ENCODE measurements at places on chromosomes 2 and 18.

DNA sequence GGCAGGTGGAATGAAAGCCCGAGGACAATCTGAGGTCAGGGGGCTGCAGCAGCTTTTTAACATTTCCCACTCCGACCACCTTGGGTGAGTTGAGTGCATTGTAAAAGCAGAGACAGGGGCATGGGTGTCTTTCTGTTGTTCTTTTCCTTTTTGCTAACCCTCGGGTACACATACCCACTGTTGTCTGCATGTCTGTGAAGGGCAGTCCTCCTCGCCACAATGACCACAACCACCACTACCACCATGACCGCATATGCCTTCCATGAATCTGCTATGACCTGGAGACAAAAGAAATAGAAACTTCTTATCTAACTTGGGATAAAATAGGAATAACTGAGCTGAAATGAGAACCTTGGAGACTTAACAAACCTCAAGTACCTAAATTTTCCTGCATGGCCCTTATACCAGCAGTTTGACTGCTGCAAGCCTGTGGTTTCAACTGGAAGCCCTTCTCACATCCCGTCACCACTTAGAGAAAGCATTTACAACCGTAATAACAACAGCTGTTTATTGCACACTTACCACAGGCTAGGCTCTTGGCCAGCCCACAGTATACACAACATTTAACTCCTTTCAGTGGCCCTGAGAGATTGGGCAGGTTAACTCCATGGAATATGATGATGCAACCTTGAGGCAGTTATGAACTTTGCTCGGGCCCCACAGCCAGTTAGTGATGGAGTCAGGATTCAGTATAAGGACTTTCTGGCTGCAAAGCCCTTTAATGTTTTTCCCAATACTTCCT is 80.3 kb downstream of the GYPC start:
- DNase-seq: no peak

DNA sequence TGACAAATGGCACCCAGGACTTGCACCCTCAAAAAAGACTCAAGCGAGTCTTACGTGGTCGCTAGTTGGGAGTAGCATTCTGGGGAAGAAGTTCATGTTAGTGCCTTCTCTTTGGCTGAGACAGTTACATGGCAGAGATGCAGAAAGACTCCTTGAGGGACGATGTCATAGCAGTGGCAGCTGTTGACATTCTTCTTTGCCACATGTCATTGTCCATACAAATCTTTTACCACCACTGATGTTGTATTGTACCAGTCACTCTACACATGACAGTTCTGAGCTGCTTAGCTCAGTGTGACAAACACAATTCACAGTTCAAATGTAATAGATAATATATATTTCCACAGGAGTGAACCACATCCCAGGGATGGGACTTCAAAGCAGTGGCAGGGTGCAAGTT is 197.1 kb downstream of the TCF4 start:
- DNase-seq: no peak

DNA sequence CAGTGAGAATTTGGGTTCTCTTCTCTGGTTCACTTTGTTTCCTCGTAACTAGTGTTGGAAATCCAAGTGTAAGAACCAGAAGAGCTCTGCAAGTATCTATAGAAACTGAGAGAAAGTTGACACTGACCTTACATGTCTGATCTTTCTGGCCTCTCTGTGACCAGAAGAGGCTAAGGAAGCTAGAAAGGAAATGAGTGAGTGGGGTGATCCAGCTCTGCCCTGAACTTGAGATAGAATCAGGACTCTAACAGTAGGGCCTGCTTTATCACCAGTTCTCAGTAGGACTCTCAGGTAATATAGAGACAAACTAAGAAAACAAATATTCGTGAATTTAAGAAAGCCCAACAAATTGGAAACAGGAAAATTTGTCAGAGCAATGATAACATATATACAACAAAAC is 441.2 kb upstream of the ZNF804A start:
- DNase-seq: no peak

DNA sequence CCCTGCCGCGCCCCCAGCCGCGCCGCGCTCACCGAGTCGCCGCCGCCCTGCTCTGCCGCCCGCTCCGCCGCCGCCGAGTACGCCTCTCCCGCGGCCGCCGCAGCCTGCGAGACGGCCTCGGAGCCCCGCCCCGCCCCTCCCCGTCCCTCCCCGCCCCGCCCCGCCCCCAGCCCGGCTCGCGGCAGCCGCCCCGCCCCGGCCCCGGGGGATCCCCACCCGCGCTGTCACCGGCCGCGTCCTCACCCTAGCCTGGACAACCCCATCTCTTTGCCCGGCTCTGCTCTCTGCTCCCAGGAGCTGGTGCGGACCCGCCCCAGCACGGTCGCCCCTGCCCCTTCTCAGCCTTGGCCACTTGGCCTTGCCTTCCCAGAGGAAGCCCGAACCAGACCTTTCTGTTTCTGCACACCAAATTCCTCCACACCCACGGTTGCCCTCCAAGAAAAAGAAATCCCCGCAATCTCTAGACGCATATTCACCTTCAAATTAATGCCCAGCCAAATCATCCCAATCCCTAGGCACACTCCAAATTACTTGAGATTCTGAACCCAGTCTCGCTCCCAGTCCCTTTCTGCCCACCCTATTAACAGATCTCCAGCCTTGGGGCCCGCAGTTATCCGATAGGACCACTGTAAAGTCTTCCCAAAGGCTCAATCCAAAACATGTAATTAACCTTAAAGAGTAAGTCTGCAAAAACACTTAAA is at the start of gene CYRIA:
Gene CYRIA, minus strand, starts transcription at position 87 of the 701 bp plus-strand sequence. CDS start 77,715 bp downstream, outside the sequence.
- no peak for DNase-seq

- DNase-seq: no peak
Observed at GRCh38 chr2:219037783-219038499, 3.4 kb downstream of the CFAP65 start.

GRCh38 chr18:54806526-54806925 is 21.8 kb upstream of the RAB27B start:
- DNase-seq: no peak

DNA sequence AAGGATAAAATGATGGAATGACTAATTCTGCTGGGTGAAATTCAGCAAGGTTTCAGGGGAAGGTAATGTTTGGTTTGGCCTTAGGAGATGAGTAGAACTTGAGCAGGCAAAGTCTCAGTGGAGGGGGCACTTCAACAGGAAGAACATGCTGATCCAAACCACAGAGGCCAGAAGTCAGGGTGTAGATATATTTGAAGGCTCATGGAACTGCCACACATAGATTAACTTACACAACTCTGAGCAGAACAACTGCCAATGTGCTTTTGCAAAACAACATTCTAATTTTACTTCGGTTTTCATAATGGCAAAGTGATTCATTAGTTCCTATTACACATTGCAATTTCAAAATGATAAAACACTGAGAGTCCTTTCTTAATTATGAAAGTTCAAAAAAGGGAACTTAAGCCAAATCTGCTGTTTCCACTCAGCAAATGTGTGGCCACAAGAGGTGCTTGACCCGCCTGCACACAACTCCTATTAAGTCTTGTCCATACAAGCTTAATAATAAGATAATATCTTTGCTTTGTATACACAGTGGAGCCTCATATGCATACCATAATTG is 284.8 kb downstream of the MREG start:
- no peak for DNase-seq

DNA sequence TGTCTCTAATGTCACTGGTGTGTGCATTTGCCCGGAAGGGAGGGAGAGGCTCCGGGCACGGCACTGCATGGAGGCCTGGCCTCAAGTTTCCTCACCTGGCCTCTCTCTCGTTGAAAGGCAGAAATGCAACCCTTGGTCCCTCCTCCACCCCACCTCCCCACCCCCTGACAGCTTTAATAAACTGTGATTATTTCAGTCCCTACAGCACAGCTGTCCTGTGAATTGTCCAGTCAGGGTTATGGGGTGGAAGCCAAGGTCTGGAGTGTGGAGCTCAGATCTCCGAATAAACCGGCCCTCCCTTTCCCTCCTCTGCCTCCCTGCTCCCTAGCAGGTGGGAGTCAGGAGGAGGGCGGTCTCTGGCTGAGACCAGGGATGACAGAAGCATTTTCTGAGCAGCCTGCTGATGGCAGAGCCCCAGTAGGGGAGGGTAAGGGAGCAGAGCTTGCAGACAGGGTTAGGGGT is 199.2 kb upstream of the SMAD2 start:
- DNase-seq: no peak

- no peak for DNase-seq
Observed at GRCh38 chr2:234374150-234374508, 122.8 kb downstream of the ARL4C start.

- no peak for DNase-seq
Observed at GRCh38 chr2:44487052-44487451, 125.3 kb downstream of the CAMKMT start.

DNA sequence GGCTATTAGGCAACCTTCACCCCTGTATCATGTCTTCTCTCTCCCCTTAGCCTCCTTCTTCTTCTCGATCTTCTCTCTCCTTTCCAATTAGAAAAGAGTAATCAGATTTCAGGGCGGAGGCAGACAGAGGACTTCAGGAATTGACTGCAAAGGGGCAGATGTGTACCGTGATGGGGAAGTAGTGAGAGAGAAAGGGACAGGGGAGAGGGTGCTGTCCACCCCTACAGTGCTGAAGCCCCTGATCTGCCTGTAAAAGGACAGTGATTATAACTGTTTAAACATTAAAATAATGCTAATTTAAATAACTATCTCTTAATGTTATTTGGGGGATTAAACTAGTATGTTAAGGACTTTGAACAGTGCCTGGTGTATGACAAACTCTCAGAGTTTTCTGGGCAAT is 178.5 kb downstream of the ACTR3 start:
- DNase-seq: no peak

GRCh38 chr2:9741110-9741509 is 102.2 kb upstream of the TAF1B start:
- no peak for DNase-seq

- DNase-seq: no peak
Observed at GRCh38 chr18:21194871-21195771, 46.9 kb upstream of the GREB1L start.

DNA sequence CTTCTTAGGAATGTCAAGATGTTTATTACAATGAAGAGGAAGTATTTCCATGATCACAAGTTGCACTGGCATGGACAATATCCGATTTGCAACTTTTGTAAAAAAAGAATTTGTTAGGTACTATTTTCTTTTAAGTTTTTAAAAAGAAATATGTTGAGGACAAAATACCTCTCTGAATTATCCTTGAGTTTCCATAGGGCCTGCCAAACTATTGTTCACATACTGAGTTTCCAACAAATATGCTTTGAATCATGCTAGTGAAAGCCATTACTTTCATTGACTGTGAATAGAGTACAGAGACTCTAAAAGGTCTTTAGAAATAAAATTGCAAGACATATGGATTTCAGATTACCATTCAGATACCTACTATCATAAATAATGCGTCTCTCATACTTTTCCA is 566.1 kb downstream of the TMEM182 start:
- DNase-seq: no peak

- DNase-seq: no peak
Observed at GRCh38 chr2:152730591-152731333, 12.3 kb downstream of the ARL6IP6 start.

DNA sequence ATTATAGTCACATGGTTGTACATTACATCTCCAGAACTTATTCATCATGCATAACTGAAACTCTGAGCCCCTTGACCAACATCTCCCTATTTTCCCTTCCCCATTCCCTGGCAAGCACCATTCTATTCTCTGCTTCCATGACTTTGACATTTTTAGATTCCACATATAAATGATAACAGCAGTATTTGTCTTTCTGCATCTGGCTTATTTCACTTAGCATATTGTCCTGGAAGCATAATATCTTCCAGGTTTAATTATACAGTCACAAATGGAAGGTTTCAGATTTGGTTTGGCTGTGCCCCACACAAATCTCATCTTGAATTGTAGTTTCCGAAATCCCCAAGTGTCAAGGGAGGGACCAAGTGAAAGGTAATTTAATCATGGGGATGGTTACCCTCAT is 626.9 kb upstream of the PKDCC start:
- DNase-seq: no peak

GRCh38 chr2:138445227-138445626 is 56.3 kb upstream of the SPOPL start:
- no peak for DNase-seq

GRCh38 chr18:70455731-70456130 is 166.9 kb downstream of the SOCS6 start:
- DNase-seq: no peak

DNA sequence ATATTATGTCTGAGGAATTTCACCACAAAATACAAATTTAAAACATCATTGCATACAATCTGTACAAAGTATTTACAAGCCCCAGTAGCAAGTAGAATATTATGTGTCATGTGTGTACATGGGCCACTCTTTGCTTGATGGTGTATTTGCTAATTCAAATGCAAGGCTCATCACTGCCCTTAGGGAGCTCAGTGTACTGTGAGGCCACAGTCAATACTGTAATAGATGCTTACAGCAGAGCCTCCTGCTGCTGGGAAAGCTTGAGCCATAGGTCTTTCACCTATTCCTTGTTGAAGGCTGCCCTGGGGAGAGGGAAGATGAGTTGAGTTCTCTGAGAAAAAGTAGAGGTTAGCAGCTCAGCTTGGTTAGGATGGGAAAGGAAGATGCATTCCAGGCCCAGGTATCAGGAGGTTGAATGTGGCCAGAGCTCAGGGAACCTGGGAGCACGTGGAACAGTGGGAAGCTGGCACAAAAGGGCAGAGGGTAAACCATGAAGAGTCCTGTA is 189.6 kb downstream of the LRP1B start:
- DNase-seq: no peak

DNA sequence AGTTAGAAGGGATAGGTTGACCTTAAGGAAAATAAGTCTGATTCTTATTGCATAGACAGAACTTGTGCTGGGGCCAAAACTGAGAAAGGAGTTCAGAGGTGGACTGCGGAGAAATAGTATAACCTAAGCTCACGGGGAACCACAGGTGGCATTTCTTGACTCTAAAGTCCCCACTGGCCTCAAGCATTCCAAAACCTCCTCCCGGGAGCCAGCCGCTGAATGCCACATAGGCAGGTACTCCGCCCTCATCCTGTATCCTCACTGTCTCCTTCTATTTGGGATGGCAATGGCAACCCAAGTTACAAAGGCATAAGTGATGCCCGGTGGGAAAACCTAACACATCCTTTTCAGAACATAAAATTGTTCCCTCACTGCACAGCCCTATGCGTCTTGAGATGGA is 173.0 kb downstream of the SP3 start:
- DNase-seq: no peak

GRCh38 chr2:210524533-210524932 is 31.9 kb upstream of the CPS1 start:
- DNase-seq: no peak

DNA sequence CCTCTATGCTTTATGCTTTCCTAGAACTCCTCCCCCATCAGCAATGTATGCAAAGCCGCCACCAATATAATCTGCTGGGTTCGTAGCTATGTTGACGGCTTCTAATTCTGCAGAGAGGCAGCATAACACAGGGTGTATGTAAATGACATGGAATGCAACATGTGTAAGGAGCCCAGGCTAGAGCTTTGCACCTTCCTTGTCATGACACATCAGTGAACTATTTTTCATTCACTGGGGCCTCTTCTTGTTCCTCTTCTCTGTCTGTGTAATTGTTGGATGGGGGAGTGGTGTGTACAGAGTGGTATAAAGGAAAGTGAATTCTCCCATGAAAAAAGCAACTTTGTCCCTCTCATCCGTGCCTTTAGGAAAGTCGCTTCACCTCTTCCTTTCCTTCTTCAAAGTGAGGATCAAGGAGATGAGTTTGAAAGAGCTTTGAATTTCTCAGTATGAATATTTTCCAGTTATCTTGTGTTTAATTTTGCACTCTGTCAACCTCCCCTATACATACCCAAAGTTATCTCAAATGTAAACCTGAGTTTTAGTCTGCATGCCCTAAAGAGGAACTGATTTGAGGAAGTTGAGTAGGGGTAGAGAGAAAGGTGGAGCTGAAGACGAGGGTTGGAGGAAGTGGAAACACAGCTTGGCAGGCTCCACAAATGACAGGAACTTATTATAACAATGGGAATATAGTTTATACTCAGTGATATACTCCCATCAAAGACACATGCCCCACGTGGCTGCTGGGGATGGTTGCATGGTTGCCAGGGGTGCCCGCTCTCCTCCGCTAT is 74.9 kb upstream of the ARL4C start:
- DNase-seq: no peak

Measured in thoracic aorta (tissue), 2 donors.